ENCODE measurements at places on chromosomes 1 and 21.

DNA sequence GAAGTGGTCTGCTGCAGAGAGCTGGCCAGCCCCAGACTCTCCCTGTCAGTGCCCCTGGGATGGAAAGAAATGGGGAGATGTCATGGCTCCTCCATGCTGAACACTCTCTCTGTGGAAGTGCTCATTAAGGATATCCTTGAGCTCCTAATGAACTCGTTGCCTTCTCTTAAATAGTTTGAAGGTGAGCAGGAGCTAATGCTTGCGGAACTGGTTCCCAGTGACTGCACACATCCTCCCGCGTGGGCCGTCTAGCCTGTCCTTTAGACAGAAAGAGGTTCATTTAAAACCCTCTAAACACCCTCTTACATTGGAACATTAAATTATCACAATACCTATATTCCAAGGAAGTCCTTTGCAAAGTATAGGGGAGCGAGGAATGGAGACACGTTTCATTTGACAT lies 5.9 kb upstream of the WDR64 start:
- DNase-seq, result no peak

DNA sequence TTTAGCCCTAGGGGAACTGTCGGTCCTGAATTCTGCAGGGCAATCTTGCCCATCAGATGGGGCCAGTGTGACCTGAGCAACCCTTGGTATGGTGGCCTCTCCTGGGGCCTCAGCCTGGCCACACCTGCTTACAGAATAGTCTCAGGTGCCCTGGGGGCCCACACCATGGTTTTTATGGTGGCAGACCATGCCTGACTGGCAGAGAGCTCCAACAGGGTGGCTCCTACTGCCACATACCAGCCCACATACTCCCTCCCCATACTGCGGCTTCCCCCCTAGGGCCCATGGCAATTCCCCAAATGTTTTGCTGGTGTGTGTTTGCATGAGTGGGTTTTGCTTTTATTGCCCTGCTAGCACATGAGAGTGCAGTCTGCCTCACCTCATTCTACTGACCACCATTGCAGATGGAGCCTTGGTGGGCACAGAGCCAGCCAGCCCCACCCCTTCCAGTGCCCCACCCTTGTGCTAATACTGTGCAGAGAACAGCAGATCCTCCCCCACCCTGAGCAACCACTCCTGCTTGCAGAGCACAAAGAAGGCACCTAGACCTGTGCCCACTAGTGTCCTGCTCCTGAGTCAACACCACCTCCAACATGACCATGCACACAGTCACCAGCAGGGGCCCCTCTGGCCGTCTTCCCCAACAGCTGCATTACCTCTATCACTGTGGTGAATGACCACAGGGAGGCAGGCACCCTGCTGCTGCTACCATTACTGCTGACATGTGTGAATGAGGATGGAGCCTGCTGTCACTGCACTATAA lies 86.8 kb downstream of the GDAP2 start:
- no peak for DNase-seq

DNA sequence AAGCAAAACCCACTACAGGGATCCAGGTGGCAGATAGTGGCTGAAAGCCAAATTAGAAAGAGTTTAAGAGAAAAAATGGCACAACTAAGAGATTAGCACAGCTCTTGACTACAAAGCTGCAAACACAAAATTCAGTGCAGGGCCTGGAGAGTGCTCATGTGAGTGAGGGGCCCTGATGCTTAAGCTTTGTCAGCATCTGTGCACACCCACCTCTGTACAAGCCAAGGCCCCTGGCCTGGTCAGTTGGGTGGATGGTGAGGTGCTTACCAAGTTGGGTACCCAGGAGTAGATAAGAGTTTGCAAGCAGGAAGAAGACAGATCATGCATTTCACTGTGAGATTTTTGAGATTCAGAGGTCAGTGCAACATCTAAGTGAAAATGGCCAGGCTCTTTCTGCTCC lies 62.7 kb upstream of the ATP1B1 start:
- no peak for DNase-seq

GRCh38 chr1:67347688-67348472 lies 40.2 kb downstream of the IL12RB2 start:
- DNase-seq, result no peak

GRCh38 chr1:112165375-112165774 lies 175.9 kb upstream of the KCND3 start:
- DNase-seq, result no peak

- no peak for DNase-seq
Measured at GRCh38 chr1:225977937-225978748, 21.0 kb downstream of the SDE2 start.

GRCh38 chr1:86191958-86192357 lies 35.4 kb upstream of the COL24A1 start:
- DNase-seq, result no peak

- no peak for DNase-seq
Measured at GRCh38 chr1:71002709-71003475, 44.7 kb downstream of the PTGER3 start.

DNA sequence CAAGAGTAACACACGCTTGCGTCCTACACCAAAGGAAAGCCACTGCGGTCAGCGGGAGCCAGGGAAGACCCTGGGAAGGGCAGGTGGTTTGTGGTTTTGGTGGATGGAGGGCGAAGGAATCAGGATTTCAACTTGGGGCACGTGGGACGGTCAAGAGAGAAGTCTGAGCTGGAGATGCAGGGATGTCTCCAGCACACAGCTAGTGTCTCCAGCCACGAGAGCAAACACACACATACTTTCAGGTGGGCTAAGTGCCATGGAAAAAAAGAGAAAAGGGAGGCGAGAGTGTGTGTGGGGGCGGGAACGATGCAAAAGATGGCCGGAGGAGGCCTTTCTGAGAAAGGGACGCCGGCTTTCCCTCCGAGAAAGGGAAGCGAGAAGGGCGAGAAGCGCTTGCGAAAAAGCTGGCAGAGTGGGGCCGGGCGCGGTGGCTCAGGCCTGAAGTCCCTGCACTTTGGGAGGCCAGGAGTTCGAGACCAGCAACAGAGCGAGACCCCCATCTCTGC lies 1.4 kb upstream of the SRRM1 start:
- DNase-seq, result no peak

GRCh38 chr1:200895443-200895789 lies 716 bp downstream of the INAVA start:
- no peak for DNase-seq

DNA sequence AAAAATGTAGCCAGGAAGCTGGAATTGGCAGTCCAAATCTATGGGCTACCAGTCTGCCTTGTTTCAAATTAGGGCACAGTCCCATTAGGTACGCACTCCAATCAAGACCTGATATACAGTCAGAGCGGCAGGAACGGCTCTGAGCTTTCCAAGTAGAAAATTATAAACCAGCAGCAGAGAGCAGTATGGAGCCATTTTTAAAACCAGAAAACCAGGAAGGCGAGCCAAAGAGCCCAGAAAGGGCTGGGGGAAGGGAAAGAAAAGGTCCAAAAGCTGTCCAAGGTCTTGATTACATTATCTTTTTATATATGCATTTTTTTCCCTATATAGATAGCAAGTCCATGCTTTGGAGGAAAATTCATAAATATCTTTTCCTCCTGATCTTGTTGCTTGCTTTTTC lies 719.0 kb downstream of the RWDD3 start:
- no peak for DNase-seq

GRCh38 chr1:121519042-121519755 lies 334.4 kb downstream of the SRGAP2C start:
- peak; percentile 27 for DNase-seq

DNA sequence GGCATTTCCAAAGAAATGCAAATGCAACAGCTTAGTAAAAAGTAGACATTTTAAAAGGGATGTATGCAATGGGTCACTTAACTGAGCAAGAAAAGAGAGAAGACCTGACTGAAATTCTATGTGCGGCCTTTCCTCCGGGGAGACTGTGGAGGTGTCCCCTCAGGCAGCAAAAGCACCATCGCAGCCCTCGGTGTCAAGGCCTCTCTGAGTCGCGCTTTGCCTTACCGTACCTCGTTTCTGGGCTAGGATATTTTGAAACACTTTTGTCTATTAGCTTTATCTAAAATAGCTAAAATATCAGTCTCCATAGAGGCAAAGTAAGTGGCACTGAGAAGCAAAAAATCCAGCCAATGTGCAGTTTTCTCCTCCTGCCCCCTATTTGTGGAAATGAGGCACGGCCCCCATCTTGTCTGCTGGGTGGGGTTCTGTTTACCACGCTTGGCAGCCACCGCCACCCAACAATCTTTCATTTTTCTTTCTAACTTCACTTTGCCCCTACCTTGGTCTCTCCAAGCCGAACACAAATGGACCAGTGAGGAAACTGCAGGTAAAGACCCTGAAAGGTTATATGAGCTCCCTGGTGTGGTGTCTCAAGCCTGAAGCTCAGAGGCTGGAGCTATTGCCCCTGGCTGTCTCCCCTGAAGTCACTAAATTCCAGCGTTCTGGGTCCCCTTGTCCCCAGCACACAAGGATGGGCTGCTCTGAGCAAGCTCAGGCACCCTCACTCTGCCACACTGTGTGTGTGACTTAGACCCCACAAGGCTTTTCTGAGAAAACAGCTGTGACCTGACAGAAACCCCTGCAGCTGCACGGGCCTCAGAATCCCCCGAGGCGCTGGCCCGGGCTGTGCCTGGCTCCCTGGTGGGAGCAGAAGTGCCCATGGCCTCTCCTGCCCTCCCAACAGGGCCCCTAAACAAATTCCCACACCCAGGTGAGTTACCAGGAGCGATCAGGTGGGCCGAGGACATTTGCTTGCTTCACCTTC lies 1.6 kb downstream of the CD247 start:
- no peak for DNase-seq

DNA sequence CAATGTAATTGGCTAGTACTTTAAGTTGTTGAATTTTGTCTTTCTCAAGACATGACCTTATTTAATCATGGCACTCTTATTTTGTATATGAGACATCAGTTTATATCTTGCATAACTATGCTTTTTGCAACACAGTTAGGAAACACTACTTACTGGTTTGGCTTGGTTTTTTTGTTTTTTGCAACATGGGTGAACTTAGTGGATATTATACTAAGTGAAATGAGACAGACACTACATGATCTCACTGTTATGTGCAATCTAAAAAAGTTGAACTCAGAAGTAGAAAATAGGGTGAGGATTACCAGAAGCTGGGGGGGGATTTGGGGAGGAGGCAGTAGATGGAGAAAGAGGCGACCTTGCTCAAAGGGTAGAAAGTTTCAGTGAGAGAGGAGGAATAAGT lies 132.1 kb downstream of the PLA2G4A start:
- DNase-seq, result no peak

GRCh38 chr1:89807503-89807902 lies 13.3 kb upstream of the LRRC8D start:
- DNase-seq, result no peak

- DNase-seq, result peak; percentile 93
Measured at GRCh38 chr1:32716312-32717148, 14.0 kb upstream of the SYNC start.

DNA sequence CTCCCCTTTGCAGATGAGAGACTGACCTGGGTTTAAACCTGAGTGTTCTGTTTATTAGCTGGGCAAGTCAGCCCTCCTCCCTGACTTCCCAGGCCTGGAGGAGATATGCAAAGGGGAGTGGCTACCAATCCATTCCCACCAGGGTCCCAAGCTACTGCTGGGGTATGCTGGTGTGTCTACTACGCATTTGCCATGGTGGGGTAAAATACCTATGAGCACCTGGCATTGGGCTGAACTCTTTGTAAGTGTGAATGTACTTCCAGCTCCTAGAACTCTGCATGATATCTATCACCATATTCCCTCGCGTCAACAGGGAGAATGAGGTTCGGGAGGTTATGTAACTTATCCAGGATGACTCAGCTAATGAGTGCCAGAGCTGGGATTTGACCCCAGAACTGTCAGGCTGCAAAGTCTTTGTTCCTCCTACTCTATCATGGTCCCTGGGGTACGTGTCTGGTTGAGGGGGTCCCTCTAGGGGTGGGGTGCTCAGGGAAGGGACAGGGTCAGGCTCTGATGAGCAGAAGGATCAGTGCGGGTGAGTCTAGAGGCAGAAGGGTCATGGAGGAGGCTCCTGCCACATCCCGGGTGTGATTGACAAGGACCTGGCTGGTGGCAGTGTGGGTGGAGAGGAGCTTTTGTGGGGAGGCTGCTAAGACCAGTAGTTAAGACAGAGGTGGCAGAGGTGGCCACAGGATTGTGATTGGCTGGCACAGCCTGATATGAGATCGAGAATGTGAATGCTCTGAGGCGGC lies 16.7 kb downstream of the AMPD2 start:
- DNase-seq, result no peak

DNA sequence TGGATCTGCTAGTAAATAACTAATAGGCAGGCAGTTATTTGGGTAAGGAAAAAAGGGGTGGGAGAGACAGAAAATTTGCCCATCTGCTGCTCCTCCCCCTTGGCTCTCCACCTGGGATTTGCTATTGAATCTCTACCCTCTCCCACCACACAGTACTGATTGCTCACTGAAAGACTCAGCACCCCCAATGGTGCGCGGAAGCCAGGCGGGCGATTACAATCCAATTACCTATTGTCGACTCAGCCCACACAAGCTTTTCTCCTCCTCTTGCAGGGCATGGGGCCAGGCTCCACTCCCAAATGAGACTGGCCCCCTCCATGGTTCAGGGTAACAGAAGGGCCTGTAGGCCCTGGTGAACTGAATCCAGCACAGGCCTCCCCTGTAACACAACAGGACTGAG lies 2.7 kb upstream of the HMGN2 start:
- no peak for DNase-seq

DNA sequence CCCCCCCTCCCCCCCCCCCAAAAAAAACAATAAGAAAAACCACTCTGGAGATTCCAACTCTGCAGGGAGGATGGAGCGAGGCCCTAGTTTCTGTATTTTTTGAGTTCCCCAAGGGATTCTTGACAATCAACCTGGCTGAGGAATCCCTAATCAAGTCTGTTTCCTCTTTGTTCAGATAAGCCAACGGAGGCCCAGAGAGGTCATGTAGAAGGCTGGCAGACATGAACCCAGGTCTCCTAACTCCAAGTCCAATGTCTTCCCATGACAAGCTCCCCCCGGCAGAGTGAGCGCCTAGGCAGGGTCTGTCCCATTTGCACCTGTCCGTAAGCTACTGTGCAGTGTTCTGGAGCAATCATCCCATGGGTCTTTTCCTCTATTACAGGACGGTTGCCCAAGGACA lies 39.5 kb downstream of the LRRC71 start:
- no peak for DNase-seq

DNA sequence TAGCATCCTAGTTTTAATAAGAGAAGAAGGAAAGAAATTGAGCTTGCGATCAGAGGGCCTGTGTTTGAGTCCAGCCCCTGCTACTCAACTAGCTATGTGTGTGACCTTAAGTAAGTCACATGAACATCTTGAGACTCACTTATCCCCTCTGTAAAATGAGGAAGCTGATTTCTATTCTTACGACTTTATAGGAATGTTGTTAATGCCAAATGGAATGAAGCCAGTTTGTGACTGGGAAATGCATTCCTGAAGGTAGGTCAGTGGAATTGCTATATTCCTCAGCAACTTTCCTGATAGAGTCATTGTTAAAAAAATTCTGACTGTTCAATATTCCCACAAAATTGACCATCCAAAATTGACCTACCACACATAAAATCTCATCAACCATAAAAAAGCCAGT lies 14.9 kb downstream of the FASLG start:
- DNase-seq, result no peak

GRCh38 chr21:18460979-18461378 lies 57.4 kb upstream of the TMPRSS15 start:
- no peak for DNase-seq
